Cerebellar nuclear complex (tissue), 1 donor: ENCODE measurements at places on chromosomes 1 and 21.

- DNase-seq: no peak
These were observed 404.8 kb downstream of the DUSP10 start for GRCh38 chr1:221337106-221337505.

DNA sequence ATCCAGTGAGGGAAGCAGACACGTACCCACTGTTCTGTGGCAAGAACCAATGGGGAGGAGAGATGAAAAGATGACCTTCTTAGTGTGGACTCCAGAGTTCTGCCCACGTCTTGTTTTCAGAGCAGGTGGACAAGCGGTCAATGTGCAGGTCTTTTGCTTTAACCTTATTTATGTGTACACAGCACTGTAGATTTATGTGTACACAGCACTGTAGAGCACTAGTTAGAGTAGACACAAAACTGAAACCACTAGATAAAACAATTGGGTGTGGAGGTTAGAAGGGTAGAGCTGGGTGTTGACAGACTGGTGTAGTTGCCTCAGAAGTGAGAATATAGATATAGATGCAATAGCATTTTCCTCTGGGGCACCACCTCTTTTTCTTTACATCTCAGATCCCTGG lies 150.0 kb downstream of the MAGI3 start:
- no peak for DNase-seq

- DNase-seq: no peak
These were observed 314.0 kb downstream of the NTNG1 start for GRCh38 chr1:107454791-107455190.

GRCh38 chr1:86641318-86641717 lies 63.1 kb upstream of the SH3GLB1 start:
- DNase-seq: no peak

DNA sequence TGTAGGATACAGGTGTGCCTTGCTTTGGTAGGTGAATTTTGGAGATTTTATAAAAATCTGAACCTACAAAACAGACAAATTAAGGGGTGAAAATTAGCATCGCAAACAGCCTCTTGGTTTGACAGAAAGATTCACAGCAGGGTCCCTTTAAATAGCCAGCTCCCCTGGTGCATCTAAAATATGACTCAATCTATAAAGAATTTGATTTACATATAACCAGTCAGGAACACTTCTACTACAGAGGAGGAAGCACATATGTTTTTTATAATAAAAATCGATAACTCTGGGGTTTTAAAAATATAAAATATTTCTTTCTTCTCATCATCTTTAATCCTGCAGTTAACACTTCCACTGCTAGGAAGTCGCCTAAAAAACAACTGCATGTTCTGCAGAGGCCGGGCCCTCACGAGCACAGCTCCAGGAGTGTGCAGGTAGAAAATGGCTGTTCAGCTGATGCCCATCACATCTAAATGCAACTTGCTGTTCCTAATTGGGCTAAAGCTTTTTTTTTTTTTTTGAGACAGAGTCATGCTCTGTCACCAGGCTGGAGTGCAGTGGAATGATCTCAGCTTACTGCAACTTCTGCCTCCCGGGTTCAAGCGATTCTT lies 203.4 kb downstream of the HS2ST1 start:
- DNase-seq: no peak

- no peak for DNase-seq
These were observed 37.8 kb downstream of the DRAM2 start for GRCh38 chr1:111101854-111102642.

DNA sequence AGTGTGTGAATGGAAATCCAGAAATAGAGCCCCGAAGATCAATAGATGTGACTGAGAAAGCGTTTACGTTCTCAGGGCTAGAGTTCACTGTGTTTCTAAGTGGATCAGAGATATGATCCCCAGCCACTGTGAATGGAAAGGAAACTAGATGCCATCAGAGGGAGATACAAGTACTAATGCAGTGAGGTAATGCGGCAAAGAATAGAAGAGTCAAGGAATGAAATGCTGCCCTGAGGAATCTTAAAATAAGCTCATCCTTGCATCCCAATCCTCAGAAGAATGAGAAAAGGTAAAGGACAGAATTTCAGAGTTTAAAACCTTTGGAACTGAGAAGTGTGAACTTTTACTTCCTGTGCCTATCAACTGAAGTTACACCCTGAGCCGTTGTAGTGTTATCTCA lies 165.5 kb upstream of the ESRRG start:
- no peak for DNase-seq

DNA sequence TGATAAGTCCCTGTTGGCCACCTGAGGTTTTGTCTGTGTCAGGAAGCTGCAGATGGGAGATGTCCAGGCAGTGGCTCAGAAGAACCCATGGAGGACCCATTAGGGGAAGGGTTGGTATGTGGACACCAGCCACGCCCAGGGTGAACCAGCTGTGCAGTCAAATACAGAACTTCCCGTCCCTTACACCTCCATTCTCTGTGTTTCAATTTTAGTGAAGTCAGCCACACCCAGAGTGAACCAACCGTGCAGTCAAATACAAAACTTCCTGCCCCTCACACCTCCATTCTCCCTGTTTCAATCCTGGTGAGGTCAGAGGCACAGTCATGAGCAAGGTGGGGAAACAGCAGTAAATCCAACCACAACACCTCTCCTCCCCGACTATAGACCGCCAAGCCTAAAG lies 27.4 kb downstream of the BACE2 start:
- DNase-seq: no peak

GRCh38 chr1:47669081-47669585 lies 231.3 kb downstream of the FOXD2 start:
- DNase-seq: no peak

DNA sequence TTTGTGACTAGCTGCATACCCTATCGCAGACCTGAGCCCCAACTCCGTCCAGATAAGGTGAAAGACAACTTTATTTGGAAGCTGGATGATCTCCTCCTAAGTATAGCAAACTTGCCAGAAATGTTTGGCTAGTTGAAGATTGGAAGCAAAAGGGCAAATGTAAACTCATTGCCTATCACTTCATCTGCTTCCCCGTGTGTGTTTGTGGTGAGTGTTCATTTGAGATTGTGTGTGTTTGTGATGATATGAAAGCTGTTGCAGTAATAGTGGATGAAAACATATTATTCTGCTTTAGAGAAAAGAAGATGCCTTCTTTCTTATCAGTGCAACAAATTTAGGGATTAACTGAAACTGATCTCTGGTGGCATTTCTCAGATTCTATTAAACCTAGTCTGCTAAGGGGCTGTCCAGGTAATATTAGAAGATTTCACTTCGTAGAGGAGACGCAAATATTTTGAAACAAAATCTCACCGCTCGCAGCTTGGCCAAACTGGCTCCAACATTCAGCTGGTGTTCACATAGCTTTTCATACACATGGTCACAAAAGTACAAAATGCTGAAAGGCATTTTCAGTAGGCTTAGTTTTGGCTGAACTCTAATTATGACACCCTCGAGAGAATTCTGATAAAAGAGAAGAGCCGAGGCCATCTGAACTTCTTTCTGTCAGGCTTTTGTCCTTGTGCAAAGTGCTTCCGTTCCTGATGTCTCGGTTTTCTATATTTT lies 1.1 kb downstream of the TBX19 start:
- DNase-seq: no peak

GRCh38 chr1:20354610-20355009 lies 63.9 kb downstream of the VWA5B1 start:
- DNase-seq: no peak

DNA sequence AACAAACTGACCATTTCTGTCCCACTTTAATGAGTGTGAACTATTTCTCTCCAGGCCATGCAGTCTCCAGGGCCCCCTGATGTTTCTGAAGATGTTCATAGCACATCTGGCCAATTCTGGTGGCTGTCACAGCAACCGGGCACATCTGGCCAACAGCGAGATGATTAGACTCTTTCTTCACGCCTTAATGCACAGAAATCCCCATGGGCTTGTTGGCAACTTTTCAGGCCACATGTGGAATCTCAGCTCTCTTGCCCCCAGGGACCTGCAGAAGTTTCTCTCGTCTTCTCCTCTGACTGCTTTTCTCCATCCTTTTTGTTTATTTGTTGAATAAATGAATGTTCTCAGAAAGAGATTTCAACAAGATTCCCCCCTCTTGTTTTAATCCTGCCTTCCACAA lies 71.2 kb upstream of the HMGB4 start:
- no peak for DNase-seq

DNA sequence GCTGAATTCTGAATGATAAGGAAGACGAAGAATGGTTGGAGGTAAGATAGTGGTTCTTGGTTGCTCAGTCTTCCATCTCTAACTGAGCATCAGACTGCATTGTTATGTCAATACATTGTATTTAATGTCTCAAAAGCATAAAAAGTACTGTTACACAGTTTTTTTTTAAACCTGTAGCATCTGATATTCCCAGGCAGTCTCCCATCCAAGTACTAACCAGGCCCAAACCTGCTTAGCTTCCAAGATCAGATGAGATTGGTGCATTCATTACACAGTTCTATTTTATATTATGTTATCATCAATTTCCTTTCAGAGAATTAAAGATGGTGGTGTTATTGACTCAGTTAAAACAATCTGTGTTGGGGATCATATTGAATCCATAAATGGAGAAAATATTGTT lies 48.9 kb downstream of the GIPC2 start:
- no peak for DNase-seq

DNA sequence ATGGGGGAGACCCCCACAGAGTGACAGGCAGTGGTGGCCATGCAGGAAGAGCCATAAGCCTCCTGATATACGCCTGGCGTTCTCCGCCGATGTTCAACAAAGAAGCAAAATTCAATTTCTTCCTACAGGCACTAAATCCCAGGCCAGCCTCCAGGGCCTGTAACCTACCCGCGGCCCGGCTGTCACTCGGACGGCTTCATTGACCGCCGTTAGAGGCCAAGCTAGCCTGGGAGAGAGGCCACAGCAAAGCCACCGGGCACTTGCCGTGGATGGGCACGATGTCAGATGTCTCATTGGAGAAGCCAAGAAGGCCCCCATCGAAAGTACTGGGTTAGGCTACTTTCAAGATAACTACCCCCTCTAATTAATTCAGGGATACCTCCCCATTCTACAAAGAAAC lies 9.7 kb downstream of the ADGRB2 start:
- no peak for DNase-seq

DNA sequence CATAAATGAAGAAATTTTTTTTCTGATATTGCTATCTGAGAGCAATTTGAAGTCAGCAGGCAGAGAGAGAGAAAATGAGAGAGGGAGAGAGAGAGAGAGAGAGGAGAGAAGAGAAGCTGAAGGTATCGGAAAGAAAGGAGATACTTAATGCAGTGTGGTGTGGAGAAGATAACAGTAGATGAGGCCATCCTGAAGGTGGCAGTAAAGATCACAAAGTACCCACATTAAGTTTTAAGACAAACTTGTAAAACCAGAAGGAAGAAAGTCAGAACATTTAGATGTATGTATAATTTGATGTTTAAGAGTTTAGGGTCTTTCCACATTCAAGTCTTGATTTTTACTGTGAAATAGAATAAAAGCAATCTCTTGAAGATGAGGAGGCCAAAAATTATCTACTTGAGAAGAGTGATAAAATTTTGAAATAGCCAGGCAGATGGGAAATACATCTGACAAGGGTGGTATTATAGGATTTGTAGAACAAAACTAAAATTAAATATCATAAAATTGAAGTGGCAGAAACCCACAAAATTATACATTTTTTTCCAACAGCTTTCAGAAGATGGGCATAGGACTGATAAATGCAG lies 1753.4 kb downstream of the MRPL39 start:
- DNase-seq: no peak

- DNase-seq: no peak
These were observed 74.2 kb downstream of the TRIM33 start for GRCh38 chr1:114436799-114437198.

- no peak for DNase-seq
These were observed 14.3 kb upstream of the ADAM30 start for GRCh38 chr1:119910618-119911017.

GRCh38 chr21:38793926-38794713 lies 11.6 kb upstream of the ETS2 start:
- DNase-seq: no peak

GRCh38 chr21:31700040-31700439 lies 31.9 kb downstream of the SCAF4 start:
- DNase-seq: no peak

DNA sequence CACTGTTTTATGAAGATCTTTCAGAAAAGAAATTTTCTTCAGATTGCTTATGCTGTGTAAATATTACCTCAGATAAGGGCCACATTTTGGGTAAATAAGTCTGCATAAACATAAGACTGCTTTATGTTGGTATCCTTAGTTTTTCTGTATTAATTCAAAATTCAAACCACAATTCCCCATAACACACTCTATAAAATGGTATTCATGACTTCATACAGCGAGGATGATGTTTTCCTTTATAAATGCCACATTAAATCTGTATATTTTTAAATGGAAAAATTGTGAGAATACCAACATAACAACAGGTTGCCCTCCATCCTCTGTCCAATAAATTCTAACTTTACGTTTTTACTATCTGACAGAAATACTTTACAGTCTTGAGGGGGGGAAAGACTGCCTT lies 248.7 kb upstream of the CXADR start:
- no peak for DNase-seq

GRCh38 chr1:54190526-54190925 lies 9.3 kb downstream of the CYB5RL start:
- no peak for DNase-seq

DNA sequence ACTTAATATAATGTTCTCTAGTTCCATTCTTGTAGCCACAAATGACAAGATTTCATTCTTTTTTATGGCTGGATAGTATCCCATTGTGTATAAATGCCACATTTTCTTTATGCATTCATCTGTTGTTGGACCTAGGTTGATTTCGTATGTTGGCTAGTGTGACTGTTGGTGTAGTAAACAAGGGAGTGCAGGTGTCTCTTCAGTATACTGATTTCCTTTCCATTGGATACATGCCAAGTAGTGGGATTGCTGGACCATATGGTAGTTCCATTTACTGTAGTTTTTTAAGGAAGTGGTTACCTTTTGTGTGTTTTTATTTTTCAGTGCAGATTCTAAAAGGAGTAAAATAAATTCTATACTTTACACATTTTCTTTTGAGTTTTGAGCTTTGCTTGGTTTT lies 5.7 kb downstream of the PARK7 start:
- DNase-seq: peak; percentile 15

GRCh38 chr1:200128944-200129879 lies 101.7 kb downstream of the NR5A2 start:
- no peak for DNase-seq

DNA sequence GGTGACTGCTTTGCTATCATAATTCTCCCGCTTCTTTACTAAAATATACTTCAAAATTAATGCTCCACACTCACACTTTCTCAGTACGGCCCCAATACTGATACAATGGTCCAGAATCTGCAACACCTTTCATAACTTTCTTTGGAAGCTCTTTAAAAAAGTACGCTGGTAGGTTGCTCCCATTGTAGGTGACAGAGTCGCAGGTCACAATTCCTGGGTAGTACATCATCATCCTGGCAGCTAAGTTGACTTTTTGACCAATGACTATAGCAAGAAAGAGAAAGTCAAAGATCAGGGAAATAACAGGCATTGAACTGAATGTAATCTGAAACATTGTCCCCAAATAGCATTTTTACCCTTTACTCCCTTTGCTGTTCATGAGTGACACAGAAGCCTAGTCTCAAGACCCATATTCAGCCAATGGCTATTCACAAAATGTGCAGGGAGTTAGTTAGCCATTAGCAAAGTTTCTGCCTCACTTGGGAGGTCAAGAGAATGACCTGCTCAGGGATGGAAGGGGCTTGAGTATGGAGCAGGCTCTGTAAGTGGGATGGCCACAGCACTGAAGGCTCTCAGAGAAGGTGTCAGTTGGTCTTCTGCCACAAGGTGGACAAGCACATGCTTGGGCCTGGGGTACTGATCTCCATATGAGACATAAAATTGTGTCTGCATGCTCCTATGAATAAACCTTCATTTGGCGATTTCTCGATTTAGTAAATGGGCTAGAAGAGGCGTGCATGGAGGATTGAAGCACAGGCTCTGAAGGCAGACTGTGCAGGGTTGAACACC lies 35.4 kb downstream of the ADCY10 start:
- no peak for DNase-seq

GRCh38 chr1:208269338-208269666 lies 25.1 kb upstream of the PLXNA2 start:
- no peak for DNase-seq
